ENCODE measurements at places on chromosomes 1 and 21.

GRCh38 chr1:10632691-10633090 is 157.9 kb downstream of the PEX14 start:
- DNase-seq, result no peak

- DNase-seq, result no peak
Measured at GRCh38 chr1:166089804-166090203, 77.0 kb downstream of the FAM78B start.

- DNase-seq, result no peak
Measured at GRCh38 chr1:67937651-67938050, 104.4 kb upstream of the GNG12 start.

GRCh38 chr1:38018864-38019343 is 6.4 kb downstream of the UTP11 start:
- no peak for DNase-seq

GRCh38 chr1:78171736-78172590 is 126.2 kb downstream of the GIPC2 start:
- no peak for DNase-seq

DNA sequence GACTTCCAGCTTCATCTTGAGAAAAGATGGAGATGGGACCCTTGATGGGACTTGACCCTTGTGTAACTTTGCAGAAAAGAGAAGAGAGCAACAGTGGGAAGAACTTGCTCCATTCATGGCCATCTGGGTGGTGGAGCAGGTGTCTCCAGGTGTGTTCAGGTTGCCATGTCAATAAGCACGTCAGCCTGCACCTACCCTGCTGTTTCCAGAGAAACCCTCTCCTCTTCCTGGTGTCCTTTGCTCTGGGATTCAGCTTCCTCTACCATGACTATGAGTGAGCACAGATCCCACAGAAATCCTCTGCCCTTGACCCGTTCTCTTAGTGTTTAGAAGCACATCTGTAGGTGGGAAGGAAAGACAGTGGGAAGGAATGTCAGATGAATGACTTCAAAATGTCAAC is 21.8 kb upstream of the OTUD3 start:
- DNase-seq, result no peak

DNA sequence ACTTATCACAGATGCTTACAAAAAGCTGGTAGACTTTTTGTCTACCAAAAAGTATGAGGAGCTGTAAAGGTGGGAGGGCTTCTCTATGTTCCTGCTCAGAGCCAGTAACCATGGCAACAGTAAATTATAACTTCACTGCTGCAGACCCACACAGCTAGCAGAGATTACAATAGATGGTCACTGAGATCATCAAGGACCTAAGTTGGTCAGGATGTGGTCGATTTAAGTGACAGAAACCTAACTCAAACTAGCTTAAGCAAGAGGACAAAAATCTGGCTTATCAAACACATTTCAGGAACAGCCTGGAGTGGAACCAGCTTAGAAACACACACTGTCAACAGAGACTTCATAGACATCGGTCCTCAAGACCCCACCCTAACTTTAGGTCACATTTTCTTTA is 113.4 kb upstream of the ATP1A1 start:
- DNase-seq, result no peak

DNA sequence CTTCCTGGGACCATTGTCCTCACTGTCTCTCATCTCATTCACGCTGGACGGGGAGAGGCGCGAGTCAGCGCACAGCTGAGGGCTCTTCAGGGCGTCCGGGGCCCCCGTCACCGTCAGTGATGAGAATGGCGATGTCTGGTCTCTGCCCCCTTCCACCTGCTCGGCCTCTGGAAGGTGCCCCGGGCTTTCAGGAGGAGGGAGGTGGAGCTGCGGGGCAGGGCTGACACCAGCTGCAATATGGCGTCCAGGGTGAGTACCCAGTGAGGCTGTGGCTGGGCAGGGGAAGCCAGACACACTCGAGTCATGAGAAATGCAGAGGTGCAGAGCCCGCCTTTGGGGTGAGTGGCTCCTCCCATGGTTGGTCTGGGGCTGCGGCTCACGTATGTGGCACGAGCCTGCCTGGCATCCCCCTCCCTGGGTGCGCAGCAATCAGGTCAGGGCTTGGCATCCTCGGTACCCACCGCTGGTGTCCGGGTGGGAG is 15.1 kb downstream of the MORN1 start:
- no peak for DNase-seq

GRCh38 chr21:42607525-42608102 is 45.8 kb upstream of the PDE9A start:
- DNase-seq, result no peak

DNA sequence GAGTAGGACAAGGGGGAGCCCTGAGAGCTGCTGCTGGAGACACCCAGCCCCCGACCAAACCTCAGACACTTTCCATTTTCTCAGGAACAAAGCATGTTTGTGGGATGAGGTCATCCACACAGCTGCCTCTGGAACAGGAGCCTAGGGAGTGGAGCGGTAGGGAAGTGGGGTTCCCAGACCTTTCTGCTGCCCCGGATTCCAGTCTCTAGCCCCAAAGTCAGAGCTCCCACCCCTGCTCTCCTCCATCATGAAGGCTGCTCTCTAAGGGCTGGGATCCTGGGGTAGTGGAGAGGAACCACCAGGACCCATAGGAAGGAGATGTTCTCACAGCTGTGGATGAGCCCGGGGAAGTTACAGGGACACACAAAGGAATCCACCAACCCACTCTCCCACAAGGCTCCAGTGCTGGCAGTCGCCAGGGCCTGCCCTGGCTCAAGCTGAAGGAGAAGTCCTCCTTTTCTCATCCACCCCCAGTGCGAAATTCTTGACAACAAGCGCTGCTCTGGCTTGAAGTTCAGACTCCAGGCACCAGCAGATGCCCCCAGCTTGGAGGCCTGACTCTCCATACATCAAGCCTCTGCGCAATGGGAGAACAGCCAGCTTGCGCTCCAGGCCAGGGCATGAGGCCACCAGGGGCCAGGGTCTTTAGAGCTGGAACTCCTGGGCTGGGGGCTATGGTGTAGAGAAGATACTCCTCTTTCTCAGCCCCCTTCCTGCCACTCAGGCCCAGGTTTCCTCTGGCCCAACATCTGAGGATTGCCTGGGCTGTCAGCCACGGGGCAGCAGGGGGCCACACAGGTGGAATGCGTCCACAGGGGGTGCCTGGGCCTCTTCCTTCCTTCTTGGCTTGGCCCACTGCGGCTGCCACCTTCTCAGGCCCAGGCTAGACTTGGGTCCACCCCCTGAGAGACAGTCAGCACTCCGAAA is 4.5 kb downstream of the FHL3 start:
- no peak for DNase-seq

DNA sequence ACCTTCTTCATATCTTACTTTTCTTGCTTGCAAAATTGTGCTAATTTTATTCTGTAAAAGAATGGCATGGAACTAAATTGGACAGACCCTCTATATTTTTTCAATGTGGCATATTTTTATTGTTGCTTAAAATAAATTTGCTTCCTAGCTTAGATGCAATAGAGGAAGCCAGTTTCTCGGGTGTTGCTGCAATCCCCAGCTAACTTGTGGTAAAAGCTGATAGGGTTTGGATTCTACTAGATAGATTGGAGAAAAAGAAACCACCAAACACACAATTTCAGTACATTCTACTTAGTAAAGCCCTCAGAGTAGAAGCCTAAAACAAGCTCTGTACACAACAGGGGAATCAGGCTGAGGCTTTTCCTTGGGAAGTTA is 49.5 kb upstream of the GCLM start:
- DNase-seq, result no peak

DNA sequence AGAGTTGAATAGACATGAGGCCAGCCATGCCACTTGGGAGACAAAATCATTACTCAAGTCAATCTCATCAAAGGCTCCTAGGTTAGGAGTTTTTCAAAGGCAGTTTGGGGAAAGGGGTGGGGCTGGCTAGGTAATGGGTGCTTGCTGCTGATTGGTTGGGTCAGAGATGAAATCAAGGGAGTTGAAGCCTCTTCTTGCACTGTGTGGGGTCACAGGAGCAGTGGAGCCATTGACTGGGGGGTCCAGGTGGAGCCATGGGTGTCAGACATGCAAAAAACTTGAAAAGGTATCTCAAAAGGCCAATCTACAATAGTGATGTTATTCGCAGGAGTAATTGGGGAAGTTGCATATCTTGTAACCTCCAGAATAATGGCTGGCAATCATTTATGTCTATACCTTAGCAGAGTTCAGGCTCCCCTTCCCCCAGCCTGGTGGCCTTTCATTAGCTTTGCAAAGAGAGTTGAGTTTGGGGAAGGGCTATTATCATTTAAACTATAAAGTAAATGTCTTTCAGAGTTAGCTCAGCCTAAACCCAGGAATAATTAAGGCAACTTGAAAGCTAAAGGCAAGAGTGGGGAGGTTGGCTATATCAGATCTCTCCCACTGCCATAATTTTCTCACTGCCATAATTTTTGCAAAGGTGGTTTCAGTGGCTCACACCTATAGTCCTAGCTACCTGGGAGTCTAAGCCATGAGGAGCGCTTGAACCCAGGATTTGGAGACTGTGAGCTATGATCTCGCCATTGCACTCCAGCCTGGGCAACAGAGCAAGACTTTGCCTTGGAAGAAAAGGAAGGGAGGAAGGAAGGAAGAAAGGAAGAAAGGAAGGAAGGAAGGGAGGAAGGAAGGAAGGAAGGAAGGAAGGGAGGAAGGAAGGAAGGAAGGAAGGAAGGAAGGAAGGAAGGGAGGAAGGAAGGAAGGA is 7.8 kb upstream of the PINK1 start:
- no peak for DNase-seq

GRCh38 chr1:241849345-241849695 is 1.3 kb downstream of the EXO1 start:
- no peak for DNase-seq

- no peak for DNase-seq
Measured at GRCh38 chr1:58836408-58836807, 52.6 kb upstream of the JUN start.

DNA sequence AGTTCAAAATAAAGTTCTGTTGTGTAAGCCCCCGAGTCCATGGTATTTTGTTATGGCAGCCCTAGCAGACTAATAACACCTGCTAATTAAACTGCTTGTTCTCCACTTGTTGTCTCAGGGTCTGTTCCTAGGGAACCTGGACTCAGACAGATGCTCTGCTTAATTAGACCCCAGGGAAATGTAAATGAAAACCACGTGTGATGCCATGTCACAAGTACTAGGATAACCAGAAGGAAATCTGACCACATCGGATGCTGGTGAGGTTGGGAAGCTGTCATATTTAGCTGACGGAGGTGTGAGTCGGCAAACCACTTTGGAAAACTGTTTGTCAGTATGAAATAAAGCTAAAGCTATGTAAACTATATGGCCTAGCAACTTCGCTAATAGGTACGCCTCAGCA is 19.6 kb downstream of the EDN2 start:
- no peak for DNase-seq

DNA sequence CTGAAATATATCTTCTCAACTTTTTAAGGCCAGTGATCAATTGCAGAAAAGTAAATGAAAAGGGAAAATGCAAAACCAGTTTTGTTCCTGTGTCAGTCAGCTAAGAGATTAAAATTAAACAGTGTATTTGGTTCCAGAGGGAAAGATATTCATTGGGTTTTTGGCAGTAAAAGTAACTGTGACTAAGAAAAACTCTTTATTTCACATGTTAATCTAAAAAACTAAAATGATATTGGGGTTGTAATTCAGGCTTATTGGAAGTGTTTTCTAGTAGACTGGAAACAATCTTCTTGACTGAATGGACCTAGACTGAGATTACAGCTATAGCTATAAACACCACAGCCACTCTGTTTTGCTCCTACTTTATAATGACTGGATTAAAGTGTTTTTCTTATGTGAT is 413.9 kb downstream of the ADGRL2 start:
- no peak for DNase-seq

DNA sequence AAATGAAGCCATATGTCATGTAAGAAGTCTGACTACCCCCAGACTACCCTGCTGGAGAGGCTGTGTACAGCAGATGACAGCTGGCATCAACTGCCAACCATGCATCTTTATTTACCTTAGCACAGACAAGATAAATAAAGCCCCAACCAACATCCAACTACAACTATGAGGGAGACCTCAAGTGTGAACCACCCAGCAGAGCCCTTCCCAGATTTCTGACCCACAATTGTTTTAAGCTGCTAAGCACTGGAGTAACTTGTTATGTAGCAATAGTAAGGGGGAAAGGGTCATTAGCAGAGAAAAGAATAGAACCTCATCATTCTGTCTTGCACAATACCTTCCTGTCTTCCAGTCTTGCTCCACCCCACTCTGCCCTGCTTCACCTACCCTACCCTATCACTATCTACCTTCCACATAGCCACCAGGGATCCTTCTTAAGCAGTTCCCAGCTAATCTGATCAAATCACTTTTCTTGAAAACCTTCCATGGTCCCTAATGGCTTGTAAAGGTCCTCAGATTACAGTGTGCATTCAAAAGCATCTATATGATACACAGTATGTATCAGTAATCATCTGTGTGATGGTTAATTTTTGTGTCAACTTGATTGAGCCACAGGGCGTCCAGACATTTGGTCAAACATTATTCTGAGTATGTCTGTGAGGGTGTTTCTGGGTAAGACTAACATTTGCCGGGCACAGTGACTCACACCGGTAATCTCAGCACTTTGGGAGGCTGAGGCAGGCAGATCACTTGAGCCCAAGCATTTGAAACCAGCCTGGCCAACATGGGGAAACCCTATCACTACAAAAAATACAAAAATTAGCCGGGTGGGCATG is 19.6 kb upstream of the RBM15 start:
- no peak for DNase-seq

DNA sequence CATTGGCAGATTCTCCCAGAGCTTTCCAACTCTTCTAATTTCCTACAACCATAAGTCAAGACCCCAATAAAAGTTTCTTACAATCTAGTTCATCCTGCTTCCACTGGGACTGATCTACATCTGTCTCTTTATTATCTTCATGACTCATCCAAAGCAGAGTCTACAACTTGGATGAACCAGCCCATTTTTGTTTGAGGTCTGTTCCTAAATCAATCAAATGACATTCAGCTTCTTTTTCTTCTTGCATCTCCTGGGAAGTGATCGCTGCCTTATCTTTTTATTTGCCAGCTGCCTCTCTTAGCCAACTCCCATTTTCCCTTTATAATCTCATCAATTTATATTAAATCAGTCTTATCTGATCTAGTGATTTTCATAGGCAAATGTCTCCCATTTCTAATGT is 105.6 kb downstream of the ERG start:
- no peak for DNase-seq

- DNase-seq, result peak; percentile 69
Measured at GRCh38 chr1:210232511-210233215, at the start of gene SERTAD4. TSS of gene SERTAD4 (plus strand) at chr1:210232796. CDS start at chr1:210237961, 5,165 bp downstream.

GRCh38 chr1:157287462-157287861 is 149.3 kb upstream of the ETV3 start:
- DNase-seq, result no peak

- DNase-seq, result no peak
Measured at GRCh38 chr1:180639871-180640270, 8.0 kb downstream of the XPR1 start.

- no peak for DNase-seq
Measured at GRCh38 chr1:47334765-47335435, 1.3 kb downstream of the CMPK1 start.

GRCh38 chr1:219492717-219493116 is 120.2 kb downstream of the ZC3H11B start:
- DNase-seq, result no peak

GRCh38 chr21:41374177-41374712 is 12.4 kb downstream of the MX2 start:
- no peak for DNase-seq

- no peak for DNase-seq
Measured at GRCh38 chr1:193427524-193427923, 241.1 kb upstream of the B3GALT2 start.

GRCh38 chr1:63198871-63199394 is 123.4 kb upstream of the FOXD3 start:
- no peak for DNase-seq

- no peak for DNase-seq
Measured at GRCh38 chr1:100931716-100932115, 35.8 kb downstream of the SLC30A7 start.
